ENCODE measurements at places on chromosomes 6 and 20. TPM values are rescaled to one million over a fixed set of nuclear protein-coding genes. Genes with fewer than 3 reads are reported as not detected.
A peak's percentile ranks its signal among the peaks of the same experiment; 100 is the strongest.

Gene CCN5
- total RNA-seq, result 377 TPM

Gene C6orf118
- total RNA-seq, result not detected

GRCh38 chr6:111605100-111605751 is 452 bp downstream of the TRAF3IP2 start:
- H3K4me1 ChIP-seq, result peaks cover 13% of the 10 kb centered on the region
- peak; percentile 93 for DNase-seq
- H3K27ac ChIP-seq, result peak overlapping the region; percentile 96
- H3K36me3 ChIP-seq, result no peaks in the 10 kb centered on the region

Gene DOK5
- total RNA-seq, result not detected

GRCh38 chr20:38447251-38447661 is 12.1 kb upstream of the SNHG17 start:
- H3K4me1 ChIP-seq, result peaks cover 10% of the 10 kb centered on the region
- H3K27me3 ChIP-seq, result no peaks in the 10 kb centered on the region
- no peak for DNase-seq
- H3K4me3 ChIP-seq, result peak overlapping the region; percentile 97
- H3K27ac ChIP-seq, result peak overlapping the region; percentile 83

GRCh38 chr6:79605061-79605460 is 26.1 kb upstream of the SH3BGRL2 start:
- H3K27me3 ChIP-seq, result no peaks in the 10 kb centered on the region
- DNase-seq, result no peak
- H3K4me1 ChIP-seq, result no peaks in the 10 kb centered on the region
- H3K4me3 ChIP-seq, result no peak overlapping the region
- H3K36me3 ChIP-seq, result no peaks in the 10 kb centered on the region

Gene TXNDC5
- total RNA-seq, result 192 TPM

- H3K27me3 ChIP-seq, result no peaks in the 10 kb centered on the region
- no peaks in the 10 kb centered on the region for H3K36me3 ChIP-seq
- peak overlapping the region; percentile 61 for H3K4me3 ChIP-seq
- no peaks in the 10 kb centered on the region for H3K4me1 ChIP-seq
Measured at GRCh38 chr6:28943223-28943556, 19.4 kb upstream of the TRIM27 start.

GRCh38 chr6:148854992-148855391 is 108.2 kb downstream of the UST start:
- H3K27ac ChIP-seq, result no peak overlapping the region
- no peaks in the 10 kb centered on the region for H3K36me3 ChIP-seq
- H3K27me3 ChIP-seq, result no peaks in the 10 kb centered on the region
- DNase-seq, result no peak
